Memory B cell (primary cell): ENCODE measurements at places on chromosomes 2 and 18.

- DNase-seq, result no peak
These were observed 360.9 kb downstream of the XIRP2 start for GRCh38 chr2:167249197-167249596.

DNA sequence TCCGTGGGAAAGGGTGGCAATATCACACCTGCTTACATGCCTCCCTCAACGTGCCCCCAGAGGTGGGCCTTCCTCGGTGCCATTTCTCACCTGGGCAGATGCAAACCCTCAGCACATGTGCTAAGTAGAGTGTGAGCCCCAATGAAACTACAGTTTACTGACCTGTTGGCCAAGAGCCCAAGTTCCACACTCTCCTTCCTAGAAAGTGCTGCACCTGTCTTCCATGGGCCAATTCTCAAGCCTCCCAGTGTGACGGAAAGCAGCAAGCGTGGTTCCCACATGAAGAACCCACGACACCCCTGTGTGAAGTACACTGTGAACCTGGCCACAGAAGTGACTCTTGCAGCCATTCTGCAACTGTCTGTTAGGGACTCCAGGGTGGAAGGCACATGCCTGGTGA lies 73.7 kb downstream of the UXS1 start:
- no peak for DNase-seq

DNA sequence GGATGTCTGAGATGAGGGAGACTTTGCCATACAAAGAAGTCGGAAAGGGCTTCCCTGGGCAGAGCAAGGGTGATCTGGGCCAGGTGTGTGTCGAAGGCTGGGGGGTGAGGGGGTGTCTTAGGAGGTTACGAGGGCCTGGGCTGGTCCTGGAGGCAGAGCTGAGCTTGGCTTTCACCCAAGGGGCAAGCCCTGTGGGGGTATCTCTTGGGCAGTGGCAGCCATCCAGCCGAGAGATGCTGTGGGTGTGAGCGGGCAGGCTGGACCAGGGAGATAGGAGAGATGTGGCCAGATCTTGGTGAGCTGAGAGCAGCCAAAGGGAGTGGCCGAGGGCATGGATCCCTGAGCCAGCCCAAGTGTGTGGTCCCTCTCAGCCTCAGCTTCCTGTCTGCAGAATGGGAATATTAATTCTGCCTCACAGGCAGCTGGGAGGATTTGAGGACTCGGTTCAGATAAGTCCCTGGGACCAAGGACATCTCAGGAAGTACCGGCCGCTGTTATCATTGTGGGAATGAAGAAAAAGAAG lies 33.0 kb downstream of the MAL start:
- DNase-seq, result no peak

- DNase-seq, result no peak
These were observed 683 bp downstream of the GBX2 start for GRCh38 chr2:236167297-236168109.

DNA sequence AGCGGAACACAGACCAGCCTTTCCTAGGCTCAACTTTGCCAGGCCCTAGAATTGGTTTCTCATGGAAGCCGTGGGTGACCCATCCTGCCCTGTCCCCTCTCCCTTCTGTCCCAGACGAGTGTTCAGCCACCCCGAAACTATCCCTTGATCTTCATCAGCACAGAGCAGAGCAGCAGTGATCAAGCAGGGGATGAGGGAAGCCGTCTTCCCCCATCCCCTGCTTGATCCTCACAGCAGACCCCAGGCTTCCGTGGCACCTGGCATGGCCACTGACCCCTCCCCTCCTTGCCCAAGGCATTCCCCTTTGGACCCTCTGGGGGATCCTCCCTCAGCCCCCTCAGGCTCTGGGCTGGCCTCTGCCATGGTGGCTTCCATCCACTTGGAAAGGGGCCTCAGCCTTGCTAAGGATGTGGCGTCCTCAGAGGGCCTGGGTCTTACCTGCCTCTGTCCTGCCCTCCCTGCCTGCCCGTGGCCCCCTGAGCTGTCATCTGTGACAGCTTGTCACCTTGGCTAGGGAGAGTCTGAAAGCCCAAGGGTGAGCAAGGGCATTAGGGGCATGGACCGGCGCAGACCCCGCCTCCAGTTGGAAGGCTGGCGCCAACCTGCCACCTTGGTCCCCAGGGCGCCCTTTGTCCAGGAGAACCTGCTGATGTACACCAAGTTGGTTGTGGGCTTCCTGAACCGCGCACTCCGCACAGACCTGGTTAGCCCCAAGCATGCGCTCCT lies 10.4 kb upstream of the CCDC74A start:
- no peak for DNase-seq

- no peak for DNase-seq
These were observed 29.1 kb upstream of the TANK start for GRCh38 chr2:161131074-161131680.

GRCh38 chr18:62912885-62913284 lies 197.5 kb downstream of the PHLPP1 start:
- DNase-seq, result no peak

DNA sequence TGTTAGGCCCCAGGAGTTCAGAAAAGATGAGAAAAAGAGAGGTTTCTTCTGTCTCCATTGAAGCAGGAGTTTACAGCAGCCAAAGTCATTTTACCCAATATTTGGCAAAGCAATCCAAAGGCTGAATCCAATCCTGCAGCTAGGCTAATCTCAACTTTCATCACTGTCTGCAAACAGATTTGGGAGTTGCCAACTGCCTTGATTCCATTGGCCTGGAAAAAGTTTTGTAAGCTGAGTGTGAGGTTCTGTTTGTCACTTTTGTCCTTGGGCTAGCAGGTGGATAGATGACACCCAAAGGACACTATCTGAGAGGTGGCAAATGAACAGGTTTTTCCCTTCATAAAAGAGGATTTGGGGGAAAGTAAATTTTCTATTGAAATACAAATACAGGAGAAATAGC lies 56.6 kb upstream of the SETBP1 start:
- DNase-seq, result no peak

DNA sequence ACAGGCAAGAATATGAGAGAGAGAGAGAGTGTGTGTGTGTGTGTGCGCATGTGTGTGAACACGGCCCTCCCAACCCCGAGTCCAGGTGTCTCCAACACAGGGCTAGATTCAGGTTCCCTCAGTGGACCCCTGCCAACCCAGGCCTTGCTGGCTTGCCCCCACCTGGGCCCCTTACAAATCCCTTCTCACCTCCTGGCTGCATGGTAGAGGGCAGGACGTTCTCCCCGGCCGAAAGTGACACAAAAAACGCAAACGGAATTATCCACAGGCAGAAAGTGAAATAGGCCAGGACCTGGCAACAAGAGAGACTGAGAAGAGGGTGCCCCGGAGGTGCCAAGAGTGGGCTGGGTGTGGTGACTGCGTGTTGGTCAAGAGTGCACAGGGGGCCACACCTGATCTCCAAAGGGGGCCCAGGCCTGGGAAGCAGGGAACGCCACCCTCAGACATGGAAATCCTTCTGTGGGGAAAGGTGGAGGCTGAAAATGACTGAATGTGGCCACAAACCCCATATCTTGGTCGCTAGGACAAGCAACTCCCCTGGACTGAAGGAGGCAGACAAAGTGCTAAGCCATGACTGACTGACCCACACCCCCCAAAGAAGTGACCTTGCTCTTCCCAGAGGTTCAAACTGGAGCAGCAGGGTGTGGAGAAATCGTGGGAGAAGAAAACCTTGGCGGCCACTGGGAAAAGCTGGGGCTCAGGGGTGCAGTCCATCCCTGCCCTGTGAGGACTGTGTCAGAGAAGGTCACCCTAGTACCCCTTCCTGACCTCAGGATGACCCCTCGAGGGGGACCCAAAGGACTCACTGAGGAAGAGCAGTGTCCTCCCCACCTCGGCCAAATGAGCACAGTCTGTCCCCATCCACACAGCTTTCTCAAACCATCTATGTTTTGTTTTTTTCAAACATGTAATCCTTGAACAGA lies 5.7 kb downstream of the TEX261 start:
- no peak for DNase-seq

- DNase-seq, result no peak
These were observed 105.4 kb downstream of the SOS1 start for GRCh38 chr2:39015424-39015823.

- DNase-seq, result no peak
These were observed 17.3 kb downstream of the C2orf42 start for GRCh38 chr2:70173520-70173919.

- no peak for DNase-seq
These were observed 48.8 kb downstream of the ASB1 start for GRCh38 chr2:238475566-238475965.

DNA sequence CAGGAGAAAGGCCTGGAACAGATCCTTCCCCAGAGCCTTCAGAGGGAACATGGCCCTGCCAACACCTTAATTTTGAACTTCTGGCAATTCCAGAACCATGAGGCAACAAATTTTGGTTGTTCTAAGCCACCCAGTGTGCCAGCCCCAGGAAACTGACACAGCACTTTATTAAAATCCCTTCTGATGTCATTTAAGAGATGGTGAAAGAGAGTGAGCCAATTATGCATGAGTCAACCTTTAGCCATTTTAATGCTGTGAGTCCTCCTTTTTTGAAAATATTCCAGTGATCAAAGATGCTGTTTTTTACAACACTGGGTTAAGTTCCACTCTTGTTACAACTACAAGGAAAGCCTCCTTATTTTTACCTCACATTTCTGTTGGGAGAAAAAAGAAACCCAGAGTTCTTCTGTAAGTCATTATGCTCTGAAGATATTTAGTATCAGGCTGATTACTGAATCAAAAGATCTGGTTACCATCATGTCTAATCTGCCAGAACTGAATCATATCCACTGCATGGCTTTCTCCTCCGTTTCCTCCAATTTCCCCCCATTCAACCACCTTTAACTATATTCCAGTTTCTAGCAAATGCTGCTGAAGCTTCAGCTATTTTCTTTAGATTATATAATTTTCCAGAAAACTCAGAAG lies 235.4 kb downstream of the TXNL1 start:
- DNase-seq, result no peak

GRCh38 chr2:198004173-198004572 lies 199.8 kb downstream of the PLCL1 start:
- no peak for DNase-seq

DNA sequence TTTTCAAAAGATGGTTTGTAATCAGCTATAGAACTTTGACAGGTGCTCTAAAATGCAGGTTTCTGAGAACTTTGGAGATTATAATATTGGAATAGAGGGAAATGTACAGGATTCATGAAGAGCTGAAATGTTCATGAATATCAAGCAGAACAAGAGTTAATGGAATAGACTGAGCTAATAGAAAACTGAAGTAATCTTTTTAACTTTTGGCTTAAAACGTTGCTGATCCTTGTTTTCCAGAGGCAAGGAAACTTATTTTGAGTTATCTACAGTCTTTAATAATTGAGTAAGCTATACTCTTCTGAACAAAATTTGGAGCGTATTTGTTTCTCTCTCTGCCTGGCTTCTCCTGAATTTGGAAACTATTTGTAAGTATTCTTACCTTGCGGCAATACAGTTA lies 10.8 kb upstream of the IL18RAP start:
- no peak for DNase-seq

DNA sequence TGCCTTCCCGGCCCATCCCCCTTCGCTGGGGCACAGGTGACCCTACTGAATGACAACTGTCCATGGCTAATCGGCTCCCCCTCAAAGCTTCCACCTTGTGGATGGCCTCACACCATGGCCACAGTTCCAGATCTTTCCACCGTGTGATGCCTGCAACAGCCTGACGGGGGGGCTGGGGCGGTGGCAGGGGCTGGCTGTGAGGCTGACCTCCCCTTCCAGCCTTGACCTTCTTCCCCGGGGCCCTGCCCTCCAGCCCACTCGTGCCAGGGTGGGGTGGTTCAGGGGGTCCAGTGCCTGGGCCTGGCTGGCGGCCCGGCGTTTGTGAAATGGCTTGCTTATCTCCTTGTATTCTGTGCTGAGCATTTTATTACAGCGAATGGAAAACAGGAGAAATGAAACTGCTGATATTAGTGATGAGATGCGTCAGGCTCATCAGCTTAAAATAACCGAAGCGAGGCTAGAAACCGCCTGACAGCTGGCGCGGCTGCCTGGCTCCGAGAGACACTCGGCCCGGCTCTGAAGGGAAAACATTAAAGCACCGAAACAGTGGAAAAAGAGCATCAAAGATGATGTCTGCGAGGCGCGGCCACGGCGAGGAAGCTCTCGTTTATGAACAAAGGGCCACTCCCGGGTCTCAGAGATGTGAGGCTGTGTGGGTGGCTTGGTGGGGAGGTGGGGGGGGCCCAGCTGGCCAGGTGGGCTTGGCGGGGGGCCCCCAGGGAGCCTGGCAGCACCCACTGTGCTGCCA lies 916 bp upstream of the PDCD1 start:
- peak; percentile 57 for DNase-seq

- DNase-seq, result no peak
These were observed 136.5 kb downstream of the TDRD15 start for GRCh38 chr2:21260311-21260710.

DNA sequence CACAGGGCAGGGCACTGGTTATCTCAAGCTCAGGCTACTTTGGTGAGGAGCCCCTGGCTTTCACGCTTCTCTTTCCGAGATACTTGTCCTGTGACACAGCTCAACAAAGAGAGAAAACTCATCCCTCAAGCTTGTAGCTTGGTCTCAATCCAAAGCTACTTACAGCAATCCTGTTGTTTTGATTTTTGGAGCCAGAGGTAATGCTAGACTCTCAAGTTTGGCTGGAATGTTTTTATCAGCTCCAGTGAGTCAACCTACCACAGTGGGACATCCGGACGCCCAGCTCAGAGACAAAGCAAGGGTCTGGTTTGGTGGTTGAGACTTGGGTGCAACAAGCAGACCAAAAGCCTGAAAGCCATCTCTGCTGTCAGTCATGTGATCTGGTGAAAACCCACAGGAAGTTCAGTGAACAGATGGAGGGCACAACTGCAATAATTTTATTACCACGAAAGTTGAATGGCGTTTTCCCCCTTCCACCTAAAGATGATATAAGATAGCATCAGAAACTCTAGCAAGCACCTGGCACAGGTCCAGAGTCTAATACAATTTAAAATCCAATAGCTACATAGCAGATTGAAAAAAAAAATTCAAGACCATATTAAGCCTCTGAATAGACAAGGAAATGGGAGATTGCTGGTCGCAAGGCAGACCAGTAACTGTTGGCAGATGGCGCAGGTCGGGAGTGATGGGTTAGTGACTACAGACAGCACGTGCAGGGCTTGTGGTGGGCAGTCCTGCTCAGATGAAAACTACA lies 102.3 kb upstream of the SMAD7 start:
- DNase-seq, result no peak

GRCh38 chr18:61628085-61628484 lies 264.7 kb downstream of the RNF152 start:
- DNase-seq, result no peak

DNA sequence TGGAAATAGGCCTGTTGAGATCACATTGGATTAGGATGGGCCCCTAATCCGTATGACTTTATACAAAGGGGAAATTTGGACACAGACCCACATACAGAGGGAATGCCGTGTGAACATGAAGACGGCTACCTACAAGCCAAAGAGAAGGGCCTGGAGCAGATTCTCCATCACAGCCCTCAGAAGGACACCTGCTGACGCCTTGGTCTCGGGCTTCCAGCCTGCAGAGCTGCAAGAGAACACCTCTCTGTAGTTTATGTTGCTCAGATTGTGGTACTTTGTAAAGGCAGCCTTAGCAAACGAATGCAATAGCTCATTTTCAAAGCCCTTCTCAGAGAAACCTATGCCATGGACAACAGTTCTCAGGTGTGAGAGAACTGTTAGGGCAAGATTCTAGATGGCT lies 86.1 kb downstream of the LONRF2 start:
- DNase-seq, result no peak

GRCh38 chr2:7539077-7539476 lies 621.9 kb downstream of the RNF144A start:
- no peak for DNase-seq

GRCh38 chr2:160838147-160838546 lies 322.1 kb upstream of the TANK start:
- no peak for DNase-seq

- DNase-seq, result no peak
These were observed 126.9 kb upstream of the ZNF516 start for GRCh38 chr18:76621782-76622495.

GRCh38 chr2:212974692-212975091 lies 176.7 kb downstream of the IKZF2 start:
- DNase-seq, result no peak
